ENCODE measurements at places on chromosomes 1 and 21. TPM values are rescaled to one million over a fixed set of nuclear protein-coding genes. Genes with fewer than 3 reads are reported as not detected.

DNA sequence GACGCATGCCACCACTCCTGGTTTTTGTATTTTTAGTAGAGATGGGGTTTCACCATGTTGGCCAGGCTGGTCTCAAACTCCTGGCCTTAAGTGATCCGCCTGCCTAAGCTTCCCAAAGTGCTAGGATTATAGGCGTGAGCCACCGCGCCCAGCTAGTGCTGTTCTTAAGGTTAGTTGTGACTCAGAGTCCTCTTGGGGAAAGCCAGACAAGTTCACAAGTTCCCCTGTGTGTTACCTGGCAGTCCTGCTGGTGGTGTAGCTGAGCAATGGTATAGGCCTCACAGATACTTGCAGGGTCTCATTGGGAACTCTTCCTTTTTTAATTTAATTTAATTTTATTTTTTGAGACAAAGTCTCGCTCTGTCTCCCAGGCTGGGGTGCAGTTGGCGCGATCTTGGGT lies 10.6 kb downstream of the CFAP126 start:
- H3K27me3 ChIP-seq: no peaks in the 10 kb centered on the region
- peaks cover 19% of the 10 kb centered on the region for H3K36me3 ChIP-seq
- H3K4me1 ChIP-seq: no peaks in the 10 kb centered on the region
- no peak overlapping the region for H3K27ac ChIP-seq
- DNase-seq: no peak

DNA sequence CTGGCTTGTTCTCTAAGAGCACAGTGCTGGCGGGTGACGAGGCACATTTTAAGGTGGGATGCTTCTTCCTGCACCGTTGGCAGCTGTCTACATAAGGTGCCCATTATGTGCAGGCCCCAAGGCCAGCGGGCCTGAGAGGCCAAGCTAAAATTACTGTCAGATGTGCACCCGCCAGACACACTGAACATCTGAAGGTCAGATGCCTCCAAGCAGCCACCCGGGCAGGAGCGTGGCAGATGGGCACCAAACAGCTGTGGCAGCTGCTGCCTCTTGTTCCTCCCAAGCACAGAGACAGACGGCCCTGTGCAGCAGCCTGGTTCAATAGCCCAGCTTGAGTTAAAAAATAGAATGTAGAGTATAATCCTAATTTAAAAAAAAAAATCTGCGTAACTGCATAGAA lies 211.9 kb upstream of the EDN2 start:
- DNase-seq: no peak
- H3K36me3 ChIP-seq: no peaks in the 10 kb centered on the region
- no peaks in the 10 kb centered on the region for H3K4me1 ChIP-seq
- H3K4me3 ChIP-seq: no peak overlapping the region
- no peaks in the 10 kb centered on the region for H3K27me3 ChIP-seq
- H3K27ac ChIP-seq: no peak overlapping the region

The TRABD2B gene
- 0.10 TPM for total RNA-seq

DNA sequence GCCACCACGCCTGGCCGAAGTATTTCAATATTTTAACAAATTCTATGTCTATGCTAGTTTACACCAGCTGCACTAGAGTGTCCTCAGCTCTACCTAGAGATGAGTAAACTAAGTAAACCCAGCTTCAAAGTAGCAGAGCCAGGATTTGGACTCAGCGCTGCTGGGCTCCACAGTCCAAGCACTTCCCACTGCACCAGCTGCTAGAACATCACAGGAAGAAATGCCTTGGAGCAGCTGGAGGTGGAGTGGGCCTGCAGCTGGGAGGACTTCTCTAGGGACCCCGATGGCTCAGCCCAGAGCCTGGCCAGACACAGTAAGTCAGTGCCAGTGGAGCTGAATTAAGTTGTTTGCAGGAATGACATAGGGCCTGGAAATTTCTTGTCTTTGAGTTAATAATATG lies 10.2 kb upstream of the SMIM12 start:
- H3K4me3 ChIP-seq: no peak overlapping the region
- no peak overlapping the region for H3K27ac ChIP-seq
- no peaks in the 10 kb centered on the region for H3K4me1 ChIP-seq
- DNase-seq: no peak
- peaks cover 64% of the 10 kb centered on the region for H3K27me3 ChIP-seq

GRCh38 chr1:14794906-14795305 lies 196.4 kb downstream of the KAZN start:
- no peak overlapping the region for H3K27ac ChIP-seq
- H3K4me3 ChIP-seq: no peak overlapping the region
- no peaks in the 10 kb centered on the region for H3K4me1 ChIP-seq

GRCh38 chr1:17591814-17592430 lies 52.4 kb downstream of the ARHGEF10L start:
- H3K36me3 ChIP-seq: no peaks in the 10 kb centered on the region
- H3K27ac ChIP-seq: no peak overlapping the region
- no peaks in the 10 kb centered on the region for H3K27me3 ChIP-seq

- H3K36me3 ChIP-seq: no peaks in the 10 kb centered on the region
- H3K27ac ChIP-seq: peak overlapping the region; percentile 47
- peaks cover 10% of the 10 kb centered on the region for H3K4me1 ChIP-seq
- peaks cover 16% of the 10 kb centered on the region for H3K27me3 ChIP-seq
- no peak overlapping the region for H3K4me3 ChIP-seq
- DNase-seq: no peak
Observed at GRCh38 chr1:3312310-3312897, 142.1 kb upstream of the ARHGEF16 start.

The KCNC4 gene
- total RNA-seq: 16.0 TPM

DNA sequence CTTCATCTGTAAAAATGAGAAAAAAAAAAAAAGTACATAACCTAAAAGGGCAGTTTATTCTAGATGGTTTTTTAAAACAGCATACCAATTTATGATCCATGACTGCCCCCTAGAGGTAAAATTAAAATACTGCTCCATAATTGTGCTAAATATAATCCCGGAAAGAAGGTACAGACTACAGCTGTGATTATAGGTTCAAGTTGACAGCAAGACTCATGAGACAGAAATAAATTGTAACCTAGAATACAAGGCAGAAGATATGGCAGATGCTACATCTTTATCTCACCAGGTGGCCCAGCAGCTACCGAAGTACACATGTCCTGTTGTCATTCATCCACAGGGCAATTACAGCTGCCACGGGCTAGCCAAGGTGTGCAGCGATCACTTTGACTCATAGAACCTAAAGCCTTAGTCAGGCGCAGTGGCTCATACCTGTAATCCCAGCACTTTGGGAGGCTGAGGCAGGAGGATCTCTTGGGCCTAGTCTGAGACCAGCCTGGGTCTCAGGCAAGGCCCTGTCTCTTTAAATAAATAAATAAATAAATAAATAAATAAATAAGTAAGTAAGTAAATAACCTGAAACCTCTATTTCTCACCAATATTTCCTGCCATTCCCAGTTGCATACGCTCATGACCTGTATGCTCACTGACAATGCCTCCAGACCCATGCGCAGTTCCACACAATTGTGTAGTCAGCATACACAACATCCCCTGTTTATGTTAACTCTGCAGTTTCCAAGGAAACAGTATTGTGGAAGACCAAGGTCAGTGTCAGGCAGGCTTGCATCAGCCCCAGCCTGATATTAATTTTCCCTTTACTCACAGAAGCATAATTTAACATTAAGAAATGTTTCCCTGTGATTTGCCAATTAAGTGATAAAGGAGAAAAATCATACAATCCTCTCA lies 18.3 kb upstream of the PPIE start:
- no peak overlapping the region for H3K27ac ChIP-seq
- DNase-seq: no peak
- H3K27me3 ChIP-seq: peaks cover 65% of the 10 kb centered on the region
- no peaks in the 10 kb centered on the region for H3K4me1 ChIP-seq

DNA sequence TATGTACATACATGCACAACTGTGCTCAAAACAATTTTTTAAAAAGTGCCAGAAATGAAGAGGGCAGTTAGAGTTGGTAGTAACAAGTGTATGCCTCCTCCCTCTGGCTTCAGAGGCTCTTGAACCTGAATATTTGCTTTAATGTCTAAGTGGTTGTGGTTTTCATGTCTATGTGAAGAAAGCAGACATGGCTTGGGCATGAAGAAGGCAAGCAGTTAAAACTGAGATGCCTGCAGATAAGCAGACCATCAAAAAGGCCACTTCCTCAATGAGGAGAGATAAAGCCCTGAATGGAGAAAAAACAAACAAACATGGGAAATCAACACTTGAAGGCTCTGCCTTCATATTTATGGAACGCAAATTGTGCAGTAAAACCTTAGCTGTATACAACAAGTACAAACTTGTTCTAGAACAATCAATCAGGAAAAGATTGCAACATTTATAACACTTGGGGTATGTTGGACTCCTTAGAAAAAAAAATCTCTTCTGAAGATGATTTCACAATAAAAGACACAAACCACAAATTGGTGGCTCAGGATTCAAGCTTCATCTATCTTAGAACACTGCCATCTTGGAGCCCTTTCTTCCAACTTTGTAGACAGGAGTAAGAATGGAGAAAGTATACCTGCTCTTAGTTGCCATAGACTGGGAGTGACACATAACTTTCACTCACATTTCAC lies 52.7 kb upstream of the PLA2G4A start:
- DNase-seq: no peak
- H3K36me3 ChIP-seq: no peaks in the 10 kb centered on the region
- H3K27ac ChIP-seq: no peak overlapping the region
- H3K4me1 ChIP-seq: no peaks in the 10 kb centered on the region
- H3K4me3 ChIP-seq: no peak overlapping the region
- no peaks in the 10 kb centered on the region for H3K27me3 ChIP-seq

The EXO1 gene
- total RNA-seq: 19.9 TPM

The LCE1E gene
- not detected for total RNA-seq

DNA sequence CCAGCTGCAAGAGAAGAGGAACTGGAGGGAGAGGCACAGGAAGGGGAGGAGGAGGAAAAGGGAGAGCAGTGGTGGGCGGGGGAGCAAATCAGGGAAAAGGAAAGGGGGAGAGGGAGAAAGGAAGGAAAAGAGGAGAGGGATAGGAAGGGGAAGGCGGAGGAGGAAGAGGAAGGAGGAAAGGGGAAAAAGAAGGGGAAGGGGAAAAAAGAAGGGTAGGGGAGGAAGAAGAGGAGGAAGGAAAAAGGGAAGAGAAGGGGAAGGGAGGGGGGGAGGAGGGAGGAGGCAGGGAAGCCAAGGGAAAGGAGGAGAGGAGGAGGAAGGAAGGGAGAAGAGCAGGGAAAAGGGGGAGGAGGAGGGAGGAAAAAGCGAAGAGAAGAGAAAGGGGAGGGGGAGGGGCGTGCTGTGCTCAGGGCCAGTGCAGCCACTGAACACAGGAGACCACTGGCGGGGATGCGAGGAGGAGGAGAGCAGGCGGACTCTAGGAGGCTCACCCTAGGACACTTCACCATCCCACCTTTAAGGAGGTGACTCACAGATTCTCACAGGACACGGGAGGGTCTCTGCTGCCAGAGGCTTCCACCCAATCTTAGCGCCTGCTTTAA lies 33.1 kb downstream of the PGBD5 start:
- H3K4me1 ChIP-seq: no peaks in the 10 kb centered on the region
- no peak overlapping the region for H3K4me3 ChIP-seq
- peaks cover 3% of the 10 kb centered on the region for H3K36me3 ChIP-seq
- H3K27ac ChIP-seq: no peak overlapping the region
- H3K27me3 ChIP-seq: no peaks in the 10 kb centered on the region

DNA sequence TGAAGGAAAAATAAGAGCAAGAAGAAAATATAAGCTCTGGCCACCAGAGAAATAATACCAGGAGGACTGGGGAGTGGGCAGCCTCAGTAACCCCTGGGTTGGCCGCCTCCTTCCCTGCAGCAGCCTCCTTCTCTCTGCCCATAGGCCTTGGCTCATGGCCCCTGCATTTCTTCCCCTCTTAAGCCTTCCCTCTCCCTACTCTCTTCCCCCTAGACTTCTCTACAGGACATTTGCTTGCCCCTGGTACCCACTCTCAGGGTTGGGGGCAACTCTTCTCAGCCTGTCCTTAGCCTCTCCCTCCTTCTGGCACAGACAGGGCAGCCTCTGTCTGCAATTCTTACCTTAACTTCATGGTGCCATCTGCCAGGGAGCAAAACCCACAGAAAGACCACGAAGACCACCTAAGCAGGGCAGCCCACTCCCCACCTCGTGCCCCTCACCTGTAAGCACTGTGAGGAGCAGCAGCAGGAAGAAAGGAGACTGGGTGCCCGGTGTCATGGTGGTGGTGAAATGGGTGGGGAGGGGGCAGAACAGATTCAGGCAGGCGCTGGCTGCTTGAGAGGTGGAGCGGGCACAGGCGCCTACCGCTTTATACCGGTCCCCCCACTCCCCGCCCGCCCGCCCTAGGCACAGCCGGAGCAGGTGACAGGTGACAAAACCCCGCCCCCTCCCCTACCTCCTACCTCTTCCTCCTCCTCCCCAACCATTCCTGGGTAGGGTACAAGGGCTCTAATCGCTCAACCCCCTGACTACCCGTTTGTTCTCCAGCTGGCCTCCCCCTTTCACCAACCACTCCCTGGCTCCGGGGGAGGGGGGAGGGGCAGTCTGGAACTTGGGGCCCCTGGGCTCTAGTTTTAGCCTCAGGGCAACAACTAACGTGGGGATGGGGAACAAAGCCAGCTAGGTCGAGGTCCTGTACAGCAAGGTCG lies 15.1 kb downstream of the THBS3 start:
- peak; percentile 63 for DNase-seq
- H3K36me3 ChIP-seq: peaks cover 38% of the 10 kb centered on the region
- peak overlapping the region; percentile 79 for H3K4me3 ChIP-seq
- H3K27ac ChIP-seq: peak overlapping the region; percentile 74

The SGIP1 gene
- not detected for total RNA-seq

DNA sequence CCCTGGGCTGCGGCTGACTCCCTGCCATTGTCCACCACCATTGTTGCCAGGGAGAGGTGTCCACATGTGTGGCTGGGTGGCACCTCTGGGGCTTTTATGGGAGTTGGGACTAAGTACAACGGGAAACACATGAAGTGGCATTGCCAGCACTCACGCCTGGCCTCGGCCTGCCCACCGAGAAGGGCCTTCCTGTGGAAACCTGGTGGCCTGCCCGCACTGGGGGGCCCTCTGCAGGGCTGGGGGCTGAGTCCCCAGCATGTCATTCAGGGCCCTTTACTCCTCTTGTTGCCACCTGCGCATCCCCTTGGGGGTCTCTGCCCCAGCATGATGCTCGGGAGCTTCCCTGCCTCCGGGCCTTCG lies 35.5 kb upstream of the RUNX3 start:
- H3K27me3 ChIP-seq: peaks cover 55% of the 10 kb centered on the region
- peaks cover 10% of the 10 kb centered on the region for H3K4me1 ChIP-seq
- H3K4me3 ChIP-seq: no peak overlapping the region
- no peak overlapping the region for H3K27ac ChIP-seq

The NBPF10 gene
- total RNA-seq: 3.1 TPM

DNA sequence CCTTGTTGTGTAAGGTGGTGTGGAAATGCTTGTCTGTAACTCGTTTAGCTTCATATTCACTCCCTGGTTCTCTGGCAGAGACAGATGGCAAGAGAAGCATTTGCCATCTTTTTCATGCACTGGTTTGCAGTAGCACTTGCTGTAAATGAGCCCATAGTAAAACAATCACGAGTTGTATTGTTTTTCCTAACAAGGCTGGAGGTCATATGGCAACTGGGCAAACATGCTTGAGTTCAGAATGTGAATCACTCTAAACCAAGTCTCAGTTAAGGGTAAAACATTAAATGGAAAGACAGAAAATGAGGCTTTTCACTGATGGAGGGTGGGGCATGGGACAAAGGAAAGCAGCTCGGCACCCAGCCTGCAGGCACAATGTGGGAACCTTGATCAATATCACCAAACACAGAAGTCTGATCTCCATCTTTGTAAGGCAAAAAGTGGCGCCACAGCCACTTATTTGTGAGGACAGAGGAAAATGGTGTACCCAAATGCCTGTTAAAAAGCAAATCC lies 26.5 kb upstream of the LPAR3 start:
- H3K4me1 ChIP-seq: no peaks in the 10 kb centered on the region
- no peak overlapping the region for H3K4me3 ChIP-seq
- DNase-seq: no peak

The AMY1A gene
- not detected for total RNA-seq
